HT1080 (cell line): ENCODE measurements at places on chromosomes 2 and 18. TPM values are rescaled to one million over a fixed set of nuclear protein-coding genes. Genes with fewer than 3 reads are reported as not detected.

- DNase-seq, result no peak
Measured at GRCh38 chr18:77470569-77471413, 221.1 kb downstream of the GALR1 start.

- DNase-seq, result no peak
Measured at GRCh38 chr2:45721150-45721549, 69.7 kb downstream of the PRKCE start.

DNA sequence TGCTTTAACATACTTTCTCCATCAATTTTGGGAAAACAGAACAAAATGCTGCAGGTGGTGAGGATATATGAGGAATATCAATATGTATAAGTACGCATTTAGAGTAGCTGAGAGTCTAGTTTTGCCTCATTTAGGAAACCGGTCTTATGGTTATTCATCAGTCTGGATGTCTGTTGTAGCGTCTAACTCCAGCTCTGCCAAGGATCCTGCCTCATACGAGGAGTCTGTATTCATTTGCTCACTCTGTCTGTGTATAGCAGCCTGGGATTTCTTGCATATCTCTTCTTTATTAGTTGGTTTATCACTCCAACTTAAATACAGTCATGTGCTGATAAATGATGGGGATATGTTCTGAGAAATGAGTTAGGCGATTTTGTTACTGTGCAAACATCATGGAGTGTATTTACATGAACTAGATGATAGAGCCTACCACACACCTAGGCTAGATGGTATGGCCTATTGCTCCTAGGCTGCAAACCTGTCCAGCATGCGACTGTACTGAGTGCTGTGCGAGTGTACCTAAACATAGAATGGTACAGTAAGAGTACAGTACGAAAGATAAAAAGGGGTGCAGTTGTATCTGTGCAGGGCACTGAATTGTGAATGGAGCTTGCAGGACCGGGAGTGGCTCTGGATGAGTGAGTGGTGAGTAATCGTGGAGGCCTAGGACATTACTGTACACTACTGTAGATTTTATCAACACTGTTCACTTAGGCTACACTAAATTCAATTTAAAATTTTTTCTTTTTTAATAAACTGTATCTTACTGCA lies 148.1 kb downstream of the ZNF407 start:
- peak; percentile 80 for DNase-seq

DNA sequence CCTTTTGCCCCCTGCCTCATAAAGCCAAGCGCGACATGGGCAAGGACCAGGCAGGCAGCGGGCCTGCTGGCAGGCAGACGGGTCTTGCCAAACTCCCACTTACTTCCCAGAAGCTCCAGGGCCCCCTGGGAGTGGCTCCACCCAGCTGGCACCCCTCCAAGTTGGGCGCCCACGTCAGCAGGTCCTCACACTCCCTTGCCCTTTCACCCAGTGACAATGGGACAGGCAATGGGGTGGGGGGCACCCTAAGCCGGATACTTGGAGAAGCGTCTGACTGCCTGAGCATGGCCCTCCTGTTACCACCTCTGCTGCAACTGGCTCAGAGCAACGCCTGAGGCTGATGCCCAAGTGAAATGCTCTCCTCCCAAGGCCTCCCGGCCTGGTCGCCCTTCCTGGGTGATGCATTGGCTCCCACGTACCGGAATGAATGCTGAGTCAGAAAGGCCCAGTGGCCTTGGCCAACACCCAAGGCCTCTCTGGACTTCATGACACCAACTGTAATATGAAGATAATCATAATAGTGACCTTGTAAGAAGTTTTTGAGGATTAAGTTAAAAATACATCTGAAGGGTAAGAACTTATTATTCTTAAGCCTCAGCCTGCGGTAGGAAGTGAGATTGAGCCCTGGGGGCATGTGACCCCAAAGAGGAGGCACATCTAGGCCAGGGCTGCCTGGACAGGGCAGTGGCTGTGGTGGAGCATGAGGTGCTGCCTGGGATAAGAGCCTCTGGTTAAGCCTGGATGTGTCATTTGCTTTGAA lies 31.6 kb downstream of the KCNK3 start:
- DNase-seq, result peak; percentile 68

GRCh38 chr2:71700041-71700657 lies 246.8 kb downstream of the DYSF start:
- no peak for DNase-seq

GRCh38 chr2:46053564-46053963 lies 243.6 kb upstream of the EPAS1 start:
- DNase-seq, result peak; percentile 7

GRCh38 chr2:157260533-157261198 lies 3.2 kb downstream of the GALNT5 start:
- no peak for DNase-seq

DNA sequence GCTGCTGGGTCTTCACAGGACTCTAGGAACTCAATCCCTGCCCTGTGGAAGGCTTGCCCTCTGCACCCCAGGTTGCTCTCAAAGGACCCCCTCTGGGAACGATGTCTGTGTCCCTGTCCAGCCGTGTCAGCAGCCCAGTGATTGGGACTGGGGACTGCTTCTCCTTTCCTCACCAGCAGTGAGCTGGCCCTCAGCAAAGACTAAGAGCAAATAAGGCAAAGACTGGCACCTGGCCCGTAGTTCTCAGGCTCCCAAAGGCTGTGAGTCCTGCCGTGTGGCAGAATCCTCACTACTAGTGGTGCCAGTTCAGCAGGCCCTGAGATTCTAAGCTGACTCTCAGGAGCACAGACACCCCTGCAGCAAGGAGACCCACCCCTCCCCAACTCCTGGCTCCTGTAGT lies 47.8 kb downstream of the TMEM163 start:
- no peak for DNase-seq

- DNase-seq, result no peak
Measured at GRCh38 chr2:117341690-117342089, 472.8 kb upstream of the DDX18 start.

DNA sequence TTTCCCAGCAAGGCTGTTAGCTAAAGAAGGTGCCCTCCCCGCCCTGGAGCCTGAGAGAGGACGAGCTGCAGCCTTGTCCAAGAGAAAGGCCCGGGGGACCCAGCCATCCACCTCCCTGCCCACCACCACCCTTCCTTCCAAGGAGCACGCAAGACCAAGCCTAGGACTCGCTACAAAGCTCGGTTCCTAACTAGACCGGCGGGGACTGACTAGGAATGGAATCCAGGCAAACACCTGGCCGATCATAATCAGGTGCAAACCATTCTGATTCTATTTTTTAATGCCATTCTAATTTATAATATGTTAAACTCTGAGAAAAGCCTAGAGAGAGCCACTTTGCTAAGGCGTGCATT lies 19.7 kb upstream of the TUBB6 start:
- DNase-seq, result no peak

DNA sequence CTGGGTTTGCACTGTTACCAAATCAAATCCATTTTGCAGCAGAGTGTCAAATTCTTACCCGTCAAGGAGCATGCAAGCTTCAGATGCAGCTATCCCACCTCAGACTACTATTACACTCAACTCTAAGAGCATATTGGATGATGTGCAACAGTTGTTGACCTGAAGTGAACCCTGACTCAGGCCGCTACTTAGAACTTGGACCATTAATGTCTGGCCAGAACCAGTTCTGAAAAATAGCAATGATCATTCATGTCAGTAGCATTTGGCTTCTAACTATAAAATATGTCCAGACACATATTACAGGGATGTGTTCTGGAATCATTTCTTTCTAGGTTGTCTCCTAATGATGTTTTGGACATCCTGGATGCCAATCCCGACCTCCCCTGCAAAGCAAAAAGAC lies 135.5 kb upstream of the PKDCC start:
- no peak for DNase-seq

- DNase-seq, result no peak
Measured at GRCh38 chr18:11040823-11041656, 108.3 kb downstream of the PIEZO2 start.

DNA sequence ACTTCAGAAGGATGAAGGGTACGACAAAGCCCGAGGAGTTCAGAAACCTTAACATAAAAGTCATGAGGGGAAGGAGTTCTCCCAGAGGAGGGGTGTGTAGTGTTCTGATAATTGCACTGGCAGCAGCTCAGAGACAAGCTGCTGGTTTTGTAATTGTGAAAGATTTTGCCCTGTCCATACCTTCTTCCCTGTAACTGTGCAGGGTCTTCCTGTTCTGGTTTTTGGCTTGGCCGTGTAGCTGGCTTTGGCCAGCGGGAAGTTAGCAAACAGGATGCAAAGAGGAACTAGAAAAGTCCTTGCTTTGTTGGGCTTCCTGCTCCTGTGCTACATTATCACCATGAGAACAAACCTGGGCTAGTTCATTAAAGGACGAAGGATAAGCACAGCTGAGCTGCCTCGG lies 160.8 kb downstream of the LPIN1 start:
- DNase-seq, result no peak

Gene CFAP53
- total RNA-seq, result 0.31 and 0.33 TPM in 2 replicates
